NCI-H2081 (cell line): ENCODE measurements at places on chromosomes 2 and 18.
A peak's percentile ranks its signal among the peaks of the same experiment; 100 is the strongest.

GRCh38 chr2:33086400-33087015 lies 139.8 kb downstream of the LTBP1 start:
- DNase-seq = no peak

DNA sequence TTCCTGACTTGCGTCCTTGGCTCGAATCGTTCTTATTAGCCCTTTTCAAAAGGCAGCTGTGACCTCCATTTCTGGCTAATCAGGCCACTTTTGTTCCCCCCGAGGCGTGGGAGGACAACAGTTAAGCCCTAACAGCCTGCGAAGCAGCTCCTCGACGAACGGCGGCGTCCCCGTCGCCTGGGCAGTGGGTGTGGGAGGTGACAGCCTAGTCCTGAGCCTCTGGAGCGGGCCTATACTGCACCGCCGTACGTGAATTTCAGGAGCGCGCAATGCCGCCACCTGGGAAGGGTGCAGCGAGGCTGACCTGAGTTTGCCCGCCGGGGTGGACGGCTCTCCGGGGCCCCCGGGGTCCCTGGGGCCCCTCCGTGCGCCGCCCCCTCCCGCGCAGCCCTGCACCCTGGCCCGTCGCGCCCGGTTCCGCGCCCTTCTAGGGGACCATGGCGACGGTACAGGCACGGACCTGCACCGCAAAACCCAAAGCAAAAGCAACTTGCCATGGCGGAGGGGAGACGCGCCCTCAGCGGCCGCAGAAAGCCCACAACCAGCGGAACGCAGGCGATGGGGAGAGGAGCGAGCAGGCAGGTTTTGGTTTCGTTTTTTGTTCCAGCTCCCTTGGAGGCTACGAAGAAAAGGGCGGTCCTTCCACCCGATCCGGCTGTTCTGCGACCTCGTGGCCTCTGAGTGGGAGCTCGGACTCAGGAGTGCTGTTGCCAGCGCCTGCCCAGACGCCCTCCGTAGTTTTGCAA lies at the start of gene RBM43:
TSS of gene RBM43 (minus strand) at position 633 of the 746 bp plus-strand sequence. CDS start at position 497, 136 bp downstream.
- peak; percentile 68 for DNase-seq

GRCh38 chr2:192151853-192152252 lies 42.9 kb downstream of the TMEFF2 start:
- peak; percentile 35 for DNase-seq

DNA sequence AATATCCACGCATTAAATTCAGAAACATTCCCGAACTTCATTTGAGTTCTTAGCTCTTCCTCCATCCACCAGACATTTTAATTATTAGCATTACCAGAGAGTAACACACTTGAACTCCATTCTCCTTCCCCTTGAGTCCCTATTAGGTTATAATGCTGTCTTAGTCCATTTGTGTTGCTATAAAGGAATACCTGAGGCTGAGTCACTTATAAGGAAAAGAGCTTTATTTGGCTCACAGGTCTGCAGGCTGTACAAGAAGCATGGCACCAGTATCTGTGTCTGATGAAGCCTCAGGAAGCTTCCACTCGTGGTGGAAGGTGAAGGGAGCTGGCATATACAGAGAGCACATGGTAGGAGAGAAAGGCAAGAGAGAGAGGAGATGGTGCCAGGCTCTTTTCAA lies 25.4 kb downstream of the TBC1D8 start:
- DNase-seq = no peak

GRCh38 chr2:55361465-55362189 lies 58.0 kb downstream of the CCDC88A start:
- DNase-seq = no peak

GRCh38 chr2:114442510-114442909 lies at the start of gene DPP10:
DPP10 (plus strand) TSS chr2:114442641.
- DNase-seq = no peak

- DNase-seq = no peak
Observed at GRCh38 chr2:60364491-60364890, 189.0 kb downstream of the BCL11A start.

DNA sequence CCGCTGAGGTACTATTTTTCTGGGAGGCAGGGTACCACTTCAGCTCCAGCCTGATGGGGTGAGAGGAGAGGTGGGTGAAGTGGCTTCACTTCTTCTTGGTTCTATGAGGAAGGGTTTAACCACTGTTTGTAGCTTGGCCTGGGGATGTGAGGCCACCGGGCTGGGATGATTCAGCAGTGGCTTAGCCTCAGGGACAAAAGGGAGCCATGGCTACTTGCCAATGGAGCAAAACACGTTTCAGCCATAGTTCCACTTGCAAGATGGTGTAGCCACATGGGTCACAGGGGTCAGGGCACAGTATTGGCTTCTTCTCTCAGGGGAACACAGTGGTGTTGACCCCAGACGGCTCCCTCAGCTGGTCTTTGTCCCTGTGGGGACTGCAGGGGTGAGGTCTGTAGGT lies 14.9 kb downstream of the ZDBF2 start:
- DNase-seq = no peak

- peak; percentile 88 for DNase-seq
Observed at GRCh38 chr2:51158251-51158650, 126.3 kb upstream of the NRXN1 start.

GRCh38 chr18:8217051-8217564 lies 392.1 kb upstream of the RAB12 start:
- no peak for DNase-seq

GRCh38 chr18:69172046-69172445 lies 228.6 kb upstream of the DOK6 start:
- DNase-seq = no peak

DNA sequence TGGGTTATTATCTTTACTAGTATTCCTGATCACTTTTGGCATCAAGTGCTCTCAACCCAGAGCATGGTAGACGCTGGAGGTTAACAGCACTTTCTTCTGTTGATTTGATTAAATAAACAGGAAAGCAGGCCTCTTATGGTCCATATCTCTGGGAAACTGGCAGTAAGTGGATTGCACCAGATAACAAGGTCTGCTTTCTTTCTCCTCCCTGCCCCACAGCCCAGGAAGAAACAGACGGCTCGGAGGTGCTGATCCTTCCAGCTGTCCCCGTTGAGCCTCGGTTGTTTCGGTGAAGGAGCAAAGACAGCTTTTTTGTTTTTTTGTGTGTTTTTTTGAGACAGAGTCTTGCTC lies 100.8 kb upstream of the KCTD1 start:
- DNase-seq = no peak

- no peak for DNase-seq
Observed at GRCh38 chr18:33421225-33421624, 19.3 kb downstream of the CCDC178 start.
